ENCODE measurements at places on chromosomes 1 and 21. TPM values are rescaled to one million over a fixed set of nuclear protein-coding genes. Genes with fewer than 3 reads are reported as not detected.

The A3GALT2 gene
- polyA plus RNA-seq, result not detected

The LRRC53 gene
- polyA plus RNA-seq, result 1.6 TPM

The S100B gene
- polyA plus RNA-seq, result 1,112 TPM

The AIRE gene
- not detected for polyA plus RNA-seq

The PAX7 gene
- not detected for polyA plus RNA-seq

The TTLL7 gene
- polyA plus RNA-seq, result 45.7 TPM

The CNIH4 gene
- 159 TPM for polyA plus RNA-seq

The PLD5 gene
- 10.0 TPM for polyA plus RNA-seq

The ASAP3 gene
- polyA plus RNA-seq, result 0.16 TPM

Data from Purkinje cell (primary cell).